Caki2 (cell line): ENCODE measurements at places on chromosomes 2 and 18.

GRCh38 chr2:275466-275865 is 10.7 kb downstream of the ACP1 start:
- no peak for DNase-seq

DNA sequence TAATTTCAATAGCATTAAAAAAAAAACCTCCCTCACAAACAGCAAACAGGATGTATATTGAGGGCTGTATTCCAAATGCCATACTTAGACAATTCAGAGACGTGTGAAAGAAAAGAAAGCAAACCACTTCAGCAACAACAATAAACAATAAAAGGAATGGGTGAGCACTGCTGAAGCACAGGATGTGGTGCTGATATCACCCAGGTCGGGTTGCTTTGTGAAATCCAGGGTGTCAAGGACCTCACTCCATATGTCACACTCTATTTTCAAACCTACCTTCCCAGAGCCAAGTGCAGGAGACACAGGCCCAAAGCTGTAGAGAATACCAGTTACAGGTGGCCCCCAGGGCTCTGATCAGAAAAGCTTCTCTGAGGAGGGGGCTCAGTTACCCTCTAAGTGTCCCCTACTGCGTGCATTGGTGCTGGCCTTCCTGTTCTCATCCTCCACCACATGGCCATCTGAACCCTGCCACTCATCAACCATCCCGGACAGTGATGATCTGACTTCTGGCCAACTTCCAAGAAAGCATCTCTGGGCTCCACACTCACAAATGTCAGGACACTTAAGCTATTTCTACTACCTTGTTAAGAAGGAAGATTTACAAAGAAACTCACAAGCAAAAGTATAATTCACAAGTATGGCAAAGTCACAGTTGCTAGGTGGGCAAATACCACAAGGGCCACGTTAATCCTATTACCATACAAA is 363.0 kb downstream of the SS18 start:
- DNase-seq, result no peak

DNA sequence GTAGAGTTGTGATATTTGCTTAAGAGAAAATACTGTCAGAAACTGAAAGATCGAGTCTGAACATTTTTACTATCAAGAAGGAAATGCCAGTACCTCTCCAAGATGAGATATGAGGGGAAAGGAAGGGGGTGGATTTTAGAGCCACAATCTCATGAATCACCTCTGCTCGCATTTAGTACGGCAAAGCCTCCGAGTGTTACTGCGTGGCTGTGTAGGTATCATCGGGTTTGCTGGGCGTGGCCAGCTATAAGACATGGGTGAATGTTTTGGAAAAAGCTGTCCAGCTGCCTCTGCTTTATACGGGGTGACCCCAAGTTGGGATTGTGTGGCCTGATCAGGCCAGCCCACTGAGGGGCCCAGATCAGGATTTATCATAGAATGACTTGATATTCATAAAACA is 826.4 kb downstream of the SOCS6 start:
- DNase-seq, result no peak

DNA sequence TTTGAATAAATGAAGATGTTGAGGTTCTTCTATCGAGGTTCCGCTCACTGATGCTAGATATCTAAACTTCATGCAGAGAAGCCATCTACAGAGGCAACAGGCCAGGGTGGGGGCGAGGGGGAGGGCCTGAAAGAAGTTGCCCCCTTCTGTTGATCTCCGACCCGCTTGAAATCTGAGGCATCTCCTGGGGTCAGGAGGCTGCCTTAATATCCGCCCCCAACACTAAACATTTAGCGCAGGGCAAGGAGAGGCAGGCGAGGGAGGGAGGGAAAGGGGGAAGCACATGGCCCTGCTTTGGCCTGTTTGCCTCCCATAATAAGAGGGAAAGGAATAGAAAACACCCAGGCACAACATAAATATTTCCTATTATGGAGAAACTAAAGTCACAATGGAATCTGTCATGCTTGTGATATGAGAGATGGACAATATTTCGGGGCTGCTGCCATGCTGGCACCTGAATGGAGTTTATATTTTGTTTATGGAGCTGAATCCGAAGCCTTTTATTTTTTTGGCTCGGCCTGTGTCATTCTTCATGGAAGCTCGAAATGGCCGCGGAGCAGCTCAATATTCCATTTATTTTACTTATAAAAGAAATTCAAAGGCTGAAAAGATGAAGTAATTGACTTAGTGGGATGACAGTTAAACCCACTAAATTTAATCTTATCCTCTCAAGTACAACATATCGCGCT is 221.1 kb downstream of the INSIG2 start:
- DNase-seq, result no peak

DNA sequence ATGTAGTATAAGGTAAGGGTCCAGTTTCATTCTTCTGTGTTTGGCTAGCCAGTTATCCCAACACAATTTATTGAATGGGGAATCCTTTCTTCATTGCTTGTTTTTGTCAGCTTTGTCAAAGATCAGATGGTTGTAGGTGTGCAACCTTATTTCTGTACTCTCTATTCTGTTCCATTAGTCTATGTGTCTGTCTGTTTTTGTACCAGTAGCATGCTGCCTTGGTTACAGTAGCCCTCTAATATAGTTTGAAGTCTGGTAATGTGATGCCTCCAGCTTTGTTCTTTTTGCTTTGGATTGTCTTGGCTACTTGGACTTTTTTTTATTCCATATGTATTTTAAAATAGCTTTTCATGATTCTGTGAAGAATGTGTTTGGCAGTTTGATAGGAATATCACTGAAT is 222.1 kb downstream of the XIRP2 start:
- no peak for DNase-seq

GRCh38 chr2:64212346-64212745 is 68.1 kb upstream of the PELI1 start:
- peak; percentile 39 for DNase-seq

DNA sequence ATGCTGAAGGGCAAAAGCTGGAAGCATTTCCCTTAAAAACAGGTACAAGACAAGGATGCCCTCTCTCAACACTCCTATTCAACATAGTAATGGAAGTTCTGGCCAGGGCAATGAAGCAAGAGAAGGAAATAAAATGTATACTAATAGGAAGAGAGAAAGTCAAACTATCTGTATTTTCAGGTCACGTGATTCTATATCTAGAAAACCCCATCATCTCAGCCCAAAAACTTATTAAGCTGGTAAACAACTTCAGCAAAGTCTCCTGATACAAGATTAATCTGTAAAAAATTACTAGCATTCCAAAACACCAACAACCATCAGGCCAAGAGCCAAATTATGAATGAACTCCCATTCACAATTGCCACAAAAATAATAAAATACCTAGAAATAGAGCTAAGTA is 213.2 kb upstream of the CNTNAP5 start:
- no peak for DNase-seq

DNA sequence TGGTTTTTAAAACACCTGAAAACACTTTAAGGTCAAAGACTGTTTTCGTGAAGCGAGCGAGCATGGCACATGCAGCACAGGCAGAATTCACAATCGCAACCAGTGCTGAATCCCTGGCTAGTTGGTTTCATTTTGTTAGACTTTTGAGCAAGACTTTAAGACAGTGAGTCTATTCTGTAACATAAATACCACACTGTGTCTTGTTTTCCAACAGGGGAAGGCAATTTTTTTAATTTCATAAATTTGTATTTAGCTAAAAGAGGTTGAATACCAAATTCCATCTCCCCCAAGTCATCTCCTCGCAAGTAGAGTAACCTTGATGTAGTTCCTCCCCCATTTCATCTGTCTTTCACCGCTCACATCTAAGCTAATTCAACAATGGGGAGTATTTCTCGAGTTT is 1.4 kb downstream of the CERKL start:
- DNase-seq, result no peak

- no peak for DNase-seq
Measured at GRCh38 chr2:187569042-187569441, 14.8 kb upstream of the TFPI start.

GRCh38 chr18:62371436-62371835 is 46.3 kb downstream of the TNFRSF11A start:
- no peak for DNase-seq

GRCh38 chr2:218607436-218608115 is at the start of gene PLCD4:
PLCD4 (plus strand) TSS chr2:218607899; CDS start chr2:218615740, 7,841 bp downstream.
- DNase-seq, result peak; percentile 91

DNA sequence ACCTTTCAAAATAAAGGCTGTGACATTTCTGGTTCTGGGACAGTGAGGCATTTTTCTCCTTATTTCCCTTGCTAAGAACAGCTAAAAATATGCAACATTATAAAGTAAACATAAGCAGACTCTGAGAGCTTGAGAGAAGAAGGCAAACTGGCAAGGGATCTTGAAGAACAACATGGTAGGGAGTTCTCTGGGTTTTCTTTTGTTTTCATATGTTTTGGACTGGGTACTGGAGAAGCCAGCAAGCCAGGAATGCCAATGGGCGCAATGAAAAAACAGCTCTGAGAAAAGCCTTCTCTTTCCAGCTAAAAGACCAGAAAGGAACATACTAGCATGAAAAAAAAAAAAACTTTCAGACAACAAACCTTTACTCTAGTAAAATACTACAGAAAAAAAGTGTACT is 351.4 kb upstream of the HS6ST1 start:
- DNase-seq, result no peak

- DNase-seq, result no peak
Measured at GRCh38 chr18:52537261-52537660, 197.3 kb downstream of the DCC start.

- no peak for DNase-seq
Measured at GRCh38 chr2:62461707-62462106, 44.3 kb downstream of the TMEM17 start.

DNA sequence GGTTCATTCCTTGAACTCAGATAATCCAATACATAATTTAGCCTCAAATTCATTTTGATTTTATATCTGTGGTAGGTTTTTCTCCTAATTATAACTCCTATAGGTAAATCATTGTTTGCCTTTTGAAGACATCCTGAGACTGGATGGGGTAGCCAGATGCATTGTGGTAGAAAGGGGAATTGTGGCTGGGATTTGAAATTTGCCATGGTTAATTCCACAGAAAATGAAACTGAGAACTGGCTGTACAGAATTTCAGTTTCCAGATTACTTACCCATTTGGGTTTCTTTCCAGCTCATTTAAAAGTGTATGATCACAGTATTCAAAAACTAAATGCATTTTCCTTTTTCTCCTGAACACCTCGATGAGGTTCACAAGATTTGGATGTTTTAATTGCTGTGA is 18.2 kb downstream of the CDKL4 start:
- DNase-seq, result no peak

DNA sequence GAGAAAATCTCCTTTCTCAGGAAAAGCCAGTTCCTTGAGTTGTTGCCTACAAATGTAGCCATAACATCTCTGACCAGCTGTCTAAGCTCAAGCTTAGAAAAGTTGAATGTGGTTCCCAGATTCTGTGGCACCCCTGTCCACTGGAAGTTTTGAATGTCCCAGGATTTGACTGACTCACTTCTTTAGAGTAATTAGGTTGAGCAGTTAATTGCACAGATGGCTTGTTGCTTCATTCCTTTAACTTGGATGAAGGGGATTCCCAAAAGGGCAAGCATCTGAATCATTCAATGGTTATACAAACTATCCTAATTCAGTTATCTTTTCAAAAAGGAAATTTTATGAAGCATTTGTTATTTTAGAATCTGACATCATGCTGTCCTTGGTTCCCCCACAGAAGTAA is 374.7 kb downstream of the LNPK start:
- no peak for DNase-seq

GRCh38 chr2:201344663-201345366 is 12.3 kb downstream of the FLACC1 start:
- DNase-seq, result no peak

DNA sequence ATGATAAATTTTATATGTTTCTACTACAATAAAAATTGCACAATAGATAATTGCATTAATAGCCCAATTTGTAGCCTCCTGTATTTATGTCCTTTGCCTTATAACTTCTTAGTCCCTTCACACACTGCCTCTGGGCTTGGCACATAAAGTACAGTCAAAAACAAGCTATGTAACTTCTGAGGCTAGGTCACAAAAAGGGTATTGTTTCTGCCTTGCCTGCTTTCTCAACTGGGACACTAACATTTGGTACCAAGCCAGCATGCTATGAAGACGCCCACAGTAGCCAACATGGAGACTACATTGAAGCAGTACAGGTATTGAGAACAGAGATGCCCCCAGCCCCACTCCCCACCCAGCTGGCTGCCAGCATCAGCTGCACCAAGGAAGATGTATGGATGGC is 5.4 kb upstream of the SLC3A1 start:
- DNase-seq, result no peak

- DNase-seq, result no peak
Measured at GRCh38 chr2:42339191-42339912, 21.7 kb downstream of the COX7A2L start.

GRCh38 chr2:28511871-28512606 is 16.2 kb downstream of the PLB1 start:
- no peak for DNase-seq

- DNase-seq, result peak; percentile 46
Measured at GRCh38 chr2:43169987-43170386, 56.4 kb downstream of the ZFP36L2 start.

GRCh38 chr2:122795763-122796162 is 1040.3 kb downstream of the TSN start:
- no peak for DNase-seq

DNA sequence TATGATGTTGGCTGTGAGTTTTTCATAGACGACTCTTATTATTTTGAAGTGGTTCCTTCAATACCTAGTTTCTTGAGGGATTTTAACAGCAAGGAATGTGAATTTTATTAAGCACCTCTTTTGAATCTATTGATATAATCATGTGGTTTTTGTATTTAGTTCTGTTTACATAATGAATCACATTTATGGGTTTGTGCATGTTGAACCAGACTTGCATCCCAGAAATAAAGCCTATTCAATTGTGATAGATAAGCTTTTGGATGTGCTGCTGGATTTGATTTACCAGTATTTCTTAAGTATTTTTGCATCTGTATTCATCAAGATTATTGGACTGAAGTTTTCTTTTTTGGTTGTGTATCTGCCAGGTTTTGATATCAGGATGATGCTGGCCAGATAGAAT is 131.6 kb upstream of the SCN7A start:
- no peak for DNase-seq

GRCh38 chr2:203016716-203017115 is 2.0 kb downstream of the NBEAL1 start:
- DNase-seq, result no peak

DNA sequence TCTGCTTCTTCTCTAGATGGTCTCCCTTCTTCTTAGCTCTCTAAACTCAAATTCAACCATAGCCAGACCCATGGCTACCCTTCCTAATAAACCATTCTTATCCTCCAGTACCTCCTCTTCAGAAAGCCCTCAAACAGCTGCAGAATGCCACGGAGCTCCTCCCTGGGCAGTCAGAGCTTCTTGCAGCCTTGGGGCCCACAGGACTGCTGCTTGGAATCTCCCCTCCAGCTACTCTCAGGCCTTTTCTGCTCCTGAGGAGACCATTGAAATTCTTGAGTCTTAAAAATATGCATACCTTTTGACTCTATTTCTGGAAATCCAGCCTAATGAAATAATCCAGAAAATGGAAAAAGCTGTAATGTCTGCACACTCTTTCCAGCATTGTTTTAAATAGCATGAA is 30.7 kb downstream of the EFR3B start:
- no peak for DNase-seq

GRCh38 chr2:154455866-154456265 is 242.6 kb upstream of the KCNJ3 start:
- no peak for DNase-seq
